Left hindlimb (tissue), 1 donor: ENCODE measurements at places on chromosomes 2 and 18.

- no peak for DNase-seq
These were observed 44.8 kb downstream of the NAB1 start for GRCh38 chr2:190693533-190694232.

DNA sequence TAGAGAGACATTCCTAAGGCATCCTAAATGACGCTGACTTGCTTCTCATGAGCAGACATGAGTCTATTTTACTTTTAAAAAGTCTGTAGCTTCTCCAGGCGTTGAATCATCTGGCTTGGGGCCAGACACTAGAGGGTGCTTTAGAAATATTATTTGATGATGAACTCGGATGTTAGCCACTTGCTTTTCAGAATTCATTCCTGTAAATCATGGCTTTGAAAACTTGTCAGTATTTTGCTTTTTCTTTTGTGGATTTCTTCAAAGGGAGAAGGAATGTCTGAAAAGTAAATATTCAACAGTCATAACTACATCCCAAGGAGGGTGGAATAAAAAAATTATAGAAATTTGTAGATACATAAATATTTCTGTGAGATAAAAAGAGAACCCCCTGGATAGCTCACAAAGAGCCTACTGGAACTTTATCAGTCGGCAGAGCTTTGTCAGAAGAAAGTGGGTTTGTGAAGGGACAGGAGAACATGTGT lies 370.8 kb downstream of the OSR1 start:
- peak; percentile 48 for DNase-seq

DNA sequence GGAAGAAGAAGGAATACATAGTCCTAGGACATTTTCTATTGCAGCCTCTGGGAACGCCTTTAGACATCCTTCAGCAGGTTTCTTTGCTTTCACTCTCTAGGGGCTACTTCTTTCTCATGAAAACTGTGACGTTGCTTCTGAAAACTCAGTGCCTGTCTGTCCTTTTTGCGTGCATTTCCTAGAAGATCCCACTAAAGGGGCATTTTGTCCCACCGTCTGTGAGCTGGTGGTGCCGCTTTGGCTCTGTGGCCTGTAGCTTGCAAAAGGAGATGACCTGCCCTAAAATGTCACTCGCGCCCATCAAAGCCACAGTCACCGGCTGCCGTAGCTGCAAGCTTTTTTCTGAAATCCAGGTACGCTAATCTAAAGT lies 579 bp downstream of the STAT4 start:
- DNase-seq = no peak

- peak; percentile 76 for DNase-seq
These were observed 144.1 kb downstream of the ZFP36L2 start for GRCh38 chr2:43082111-43082894.

GRCh38 chr2:40820319-40820718 lies 368.4 kb upstream of the SLC8A1 start:
- DNase-seq = no peak

DNA sequence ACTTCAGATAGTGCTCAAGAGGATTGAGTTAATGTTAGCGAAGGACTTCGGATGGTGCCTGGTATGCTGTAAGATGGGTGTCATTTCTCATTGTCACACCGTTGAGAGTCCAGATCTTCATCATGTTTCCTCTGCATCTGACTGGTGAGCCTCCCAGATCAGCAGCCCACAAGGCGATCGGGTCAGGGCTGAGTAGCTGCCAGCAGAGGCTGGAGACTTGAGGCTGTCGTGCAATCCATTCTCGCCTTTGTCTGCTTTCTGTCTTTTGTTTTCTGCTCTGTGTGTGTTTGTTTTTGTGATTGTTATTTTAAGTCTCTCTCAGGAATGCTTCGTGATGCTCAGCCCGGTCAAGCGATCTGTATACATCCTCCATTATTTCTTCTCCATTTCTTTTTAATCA lies 95.8 kb downstream of the TGOLN2 start:
- no peak for DNase-seq

- no peak for DNase-seq
These were observed 14.6 kb downstream of the SNORC start for GRCh38 chr2:232884549-232885263.

DNA sequence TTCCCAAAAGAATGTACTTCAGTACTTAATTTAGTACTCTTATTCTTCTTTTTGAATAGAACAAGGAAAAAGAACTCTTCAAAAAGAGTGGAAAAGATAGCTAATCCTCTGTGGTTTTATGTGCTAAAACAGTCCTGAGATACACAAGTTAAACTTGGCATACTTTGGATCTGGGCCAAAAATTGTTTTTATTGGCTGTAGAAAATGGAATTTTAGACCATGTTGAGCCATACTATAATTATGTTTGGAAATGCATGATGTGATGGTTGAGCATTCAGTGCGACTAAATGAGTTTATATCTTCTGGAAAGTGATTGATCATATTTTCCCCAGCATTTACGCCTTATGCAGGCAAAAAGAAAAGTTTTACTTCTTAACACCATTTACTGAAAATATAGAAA lies 18.0 kb upstream of the PDE1A start:
- DNase-seq = no peak

DNA sequence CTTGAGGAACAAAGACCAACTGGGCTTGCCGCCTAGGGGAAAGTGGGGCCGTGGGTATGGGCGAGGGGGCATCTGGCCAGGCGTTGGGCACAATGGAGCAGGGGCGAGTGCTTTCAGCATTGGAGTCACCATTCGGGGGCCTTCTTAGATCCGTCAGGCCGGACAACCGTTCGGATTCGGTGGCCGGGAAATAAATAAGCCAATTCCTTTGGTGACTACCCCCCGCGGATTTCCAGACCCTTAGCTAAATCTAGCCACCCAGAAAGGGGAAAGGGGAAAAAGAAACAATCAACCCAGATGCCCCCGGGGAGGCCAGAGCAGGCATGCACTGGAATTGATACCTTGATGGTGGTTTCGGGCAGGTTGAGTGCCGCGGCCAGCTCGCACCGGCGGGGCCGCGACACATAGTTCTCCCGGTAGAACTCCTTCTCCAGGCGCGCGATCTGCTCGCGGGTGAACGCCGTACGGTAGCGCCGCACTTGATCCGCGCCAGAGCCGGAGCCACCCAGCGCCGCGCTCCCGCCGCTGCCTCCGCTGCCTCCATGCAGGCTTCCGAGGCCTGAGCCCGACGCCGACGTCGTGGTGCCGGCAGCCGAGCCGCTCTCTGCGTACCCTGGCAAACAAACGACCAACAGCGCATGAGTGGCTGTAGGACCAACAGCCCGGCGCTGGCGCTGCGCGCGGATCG lies 1.8 kb downstream of the EVX2 start:
- DNase-seq = peak; percentile 53

DNA sequence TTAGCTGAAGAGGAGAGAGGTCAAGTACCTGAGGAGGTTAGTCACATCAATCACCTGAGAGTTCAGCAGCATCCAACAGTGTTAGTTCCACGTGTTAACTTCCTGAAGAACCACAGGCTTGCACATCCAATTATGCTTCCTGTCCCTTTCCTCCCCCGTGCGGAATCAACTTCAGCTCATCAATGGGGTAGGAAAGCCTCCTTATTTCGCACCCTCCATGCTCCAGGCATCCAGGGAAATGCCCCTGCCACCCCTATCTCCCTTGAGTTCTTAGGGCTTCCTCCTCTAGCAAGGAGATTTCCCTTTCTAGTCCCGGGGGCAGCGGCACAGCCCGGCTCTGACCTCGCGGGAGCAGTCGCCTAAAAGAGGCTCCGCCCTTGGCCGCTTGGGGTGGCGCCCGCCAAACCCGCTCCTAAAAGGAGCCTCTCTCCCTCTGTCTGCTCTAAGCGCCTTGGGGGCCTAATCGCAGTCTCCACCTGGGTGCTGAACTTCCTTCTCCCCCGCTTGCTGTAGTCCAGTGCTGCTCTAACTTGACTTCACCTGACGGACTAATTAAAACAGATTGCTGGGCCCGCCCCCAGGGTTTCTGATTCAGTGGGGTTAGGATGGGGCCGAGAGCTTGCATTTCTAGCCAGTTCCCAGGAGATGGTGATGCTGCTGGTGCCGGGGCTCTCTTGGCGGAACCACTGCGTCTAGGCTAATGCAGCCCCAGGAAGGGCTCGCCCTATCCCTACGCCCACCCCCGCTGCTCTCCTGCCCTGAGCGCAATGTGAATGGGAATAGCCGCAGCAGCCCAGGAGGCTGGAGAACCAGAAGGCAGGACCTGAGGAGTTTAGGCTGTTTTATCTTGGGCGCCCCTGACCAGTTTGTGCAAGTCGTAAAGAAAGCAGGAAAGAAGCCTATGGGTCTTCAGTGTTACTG lies 3.4 kb upstream of the TET3 start:
- DNase-seq = no peak

GRCh38 chr2:29215739-29216608 lies 100.8 kb downstream of the CLIP4 start:
- DNase-seq = no peak

- no peak for DNase-seq
These were observed 1436.4 kb downstream of the SUCLG1 start for GRCh38 chr2:83022631-83023210.
